ENCODE measurements at places on chromosomes 12 and 14. TPM values are rescaled to one million over a fixed set of nuclear protein-coding genes. Genes with fewer than 3 reads are reported as not detected.

- DNase-seq = no peak
These were observed 299.2 kb upstream of the FKBP4 start for GRCh38 chr12:2495417-2496112.

DNA sequence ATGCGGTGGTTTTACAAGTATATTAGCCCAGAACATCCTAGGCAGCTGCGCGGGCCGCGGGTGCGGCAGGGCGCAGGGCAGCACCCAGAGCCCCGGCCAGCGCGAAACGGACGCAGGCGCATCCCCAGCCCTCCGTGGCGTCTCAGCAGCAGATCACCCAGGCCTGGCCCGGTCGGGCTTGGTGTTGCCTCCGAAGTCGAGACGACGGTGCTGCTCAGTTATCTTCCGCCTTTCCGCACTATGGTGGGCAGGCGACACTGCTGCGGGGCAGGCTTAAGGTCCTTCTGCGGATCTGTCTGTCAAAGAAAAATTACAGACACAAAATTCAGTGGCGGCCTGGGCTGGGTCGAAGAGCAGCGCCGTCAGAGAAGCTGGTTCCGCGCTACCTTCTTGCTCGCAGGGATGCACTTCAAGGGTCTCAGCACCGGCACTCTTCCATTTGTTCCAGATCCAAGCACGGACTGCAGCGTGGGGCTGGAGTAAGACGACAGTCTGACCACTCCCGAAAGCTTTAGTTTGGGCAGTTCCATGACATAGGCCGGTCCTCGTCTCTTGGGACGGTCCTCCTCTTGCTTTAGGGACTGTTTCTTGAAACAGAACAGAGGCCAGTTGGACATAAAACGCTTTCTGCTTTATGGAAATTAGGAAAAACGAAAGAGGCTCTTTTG lies 75.8 kb downstream of the MOK start:
- DNase-seq = no peak

DNA sequence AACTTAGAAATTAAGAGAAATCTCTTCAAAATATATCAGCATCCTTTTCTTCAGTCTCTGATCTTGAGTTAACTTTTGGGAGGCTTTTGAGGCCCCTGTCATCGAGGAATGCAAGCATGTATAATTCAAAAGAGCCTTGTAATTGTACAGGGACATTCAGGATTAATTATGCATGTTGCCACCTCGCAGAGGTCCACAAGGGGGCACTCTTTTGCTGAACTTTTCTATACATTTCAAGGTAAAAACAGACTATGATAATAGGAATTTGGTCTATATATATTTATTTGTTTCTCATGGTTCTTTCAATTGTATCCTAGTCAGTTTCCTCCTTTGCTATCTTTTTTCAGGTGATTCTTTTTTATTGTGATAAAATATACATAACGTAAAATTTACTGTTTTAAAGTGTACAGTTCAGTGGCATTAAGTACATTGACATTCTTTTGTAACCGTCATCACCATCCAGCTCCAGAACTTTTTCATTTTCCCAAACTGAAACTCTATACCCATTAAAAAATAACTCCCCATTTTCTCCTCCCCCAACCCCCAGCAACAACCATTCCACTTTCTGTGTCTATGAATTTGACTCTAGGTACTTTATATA lies 47.0 kb upstream of the SLC2A13 start:
- DNase-seq = peak; percentile 49

GRCh38 chr14:104604458-104605449 lies at the start of gene TMEM179:
Gene TMEM179, minus strand, starts transcription at chr14:104604772. Its CDS starts 31 bp downstream, at chr14:104604741.
- peak; percentile 61 for DNase-seq

GRCh38 chr14:24313913-24314312 lies 2.6 kb downstream of the LTB4R start:
- DNase-seq = no peak

- DNase-seq = no peak
These were observed 4.4 kb upstream of the SMIM41 start for GRCh38 chr12:52074971-52075724.

DNA sequence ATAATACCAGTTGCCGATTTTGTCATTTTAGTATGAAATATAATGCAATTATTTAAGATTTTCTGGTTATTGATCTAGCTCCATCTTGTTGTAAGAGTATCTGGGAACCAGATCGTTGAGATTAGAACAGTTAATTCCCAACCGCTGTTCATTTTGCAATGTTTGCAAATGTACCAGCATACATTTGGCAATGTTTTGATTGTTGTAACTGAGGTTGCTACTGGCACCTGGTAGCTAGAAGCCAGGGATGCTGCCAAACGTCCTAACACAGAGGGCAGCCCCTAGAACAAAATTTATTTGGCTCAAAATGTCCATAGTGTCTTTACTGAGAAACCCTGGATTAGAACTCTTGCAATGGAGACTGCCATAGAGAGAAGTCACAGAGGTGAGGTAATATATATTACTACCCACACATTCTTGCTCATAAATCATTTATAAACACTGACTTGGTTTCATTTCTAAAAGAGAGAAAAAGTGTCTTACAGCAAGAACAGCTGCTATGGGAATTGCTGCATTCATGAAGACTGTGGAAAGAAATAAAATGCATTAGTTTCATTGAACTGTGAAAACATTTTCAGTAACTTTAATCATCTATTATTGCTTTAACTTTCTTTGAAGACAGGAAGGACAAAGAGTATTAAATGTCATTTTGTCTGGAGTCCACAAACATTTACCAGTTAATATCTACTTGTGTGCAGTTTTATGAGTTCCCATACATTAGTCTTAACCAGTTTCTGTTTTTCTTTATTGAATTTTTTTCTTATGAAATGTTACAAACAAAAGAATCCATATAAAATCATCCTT lies 46.2 kb downstream of the ABCC9 start:
- DNase-seq = no peak

- no peak for DNase-seq
These were observed 56.4 kb upstream of the USP44 start for GRCh38 chr12:95607642-95608041.

GRCh38 chr12:128047266-128048060 lies 219.5 kb upstream of the TMEM132C start:
- DNase-seq = no peak

DNA sequence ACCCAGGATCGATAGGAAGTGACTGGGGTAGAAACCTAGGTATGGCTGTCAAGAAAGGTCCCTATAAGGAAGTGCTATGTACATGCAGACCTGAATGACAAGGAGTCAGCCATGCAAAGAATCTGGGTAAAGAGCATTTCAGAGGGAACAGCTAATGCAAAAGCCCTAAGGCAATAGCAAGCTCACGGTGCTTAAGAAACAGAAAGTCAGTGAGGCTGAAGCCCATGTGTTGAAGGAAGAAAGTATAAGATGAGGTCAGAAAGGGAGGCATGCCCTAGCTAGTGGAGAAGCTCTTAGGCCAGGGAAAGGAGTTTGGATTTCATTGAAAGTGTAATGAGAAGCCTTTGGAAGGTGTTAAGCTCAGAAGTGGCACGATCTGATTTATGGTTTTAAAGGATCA lies 6.0 kb upstream of the ADCY6 start:
- no peak for DNase-seq

DNA sequence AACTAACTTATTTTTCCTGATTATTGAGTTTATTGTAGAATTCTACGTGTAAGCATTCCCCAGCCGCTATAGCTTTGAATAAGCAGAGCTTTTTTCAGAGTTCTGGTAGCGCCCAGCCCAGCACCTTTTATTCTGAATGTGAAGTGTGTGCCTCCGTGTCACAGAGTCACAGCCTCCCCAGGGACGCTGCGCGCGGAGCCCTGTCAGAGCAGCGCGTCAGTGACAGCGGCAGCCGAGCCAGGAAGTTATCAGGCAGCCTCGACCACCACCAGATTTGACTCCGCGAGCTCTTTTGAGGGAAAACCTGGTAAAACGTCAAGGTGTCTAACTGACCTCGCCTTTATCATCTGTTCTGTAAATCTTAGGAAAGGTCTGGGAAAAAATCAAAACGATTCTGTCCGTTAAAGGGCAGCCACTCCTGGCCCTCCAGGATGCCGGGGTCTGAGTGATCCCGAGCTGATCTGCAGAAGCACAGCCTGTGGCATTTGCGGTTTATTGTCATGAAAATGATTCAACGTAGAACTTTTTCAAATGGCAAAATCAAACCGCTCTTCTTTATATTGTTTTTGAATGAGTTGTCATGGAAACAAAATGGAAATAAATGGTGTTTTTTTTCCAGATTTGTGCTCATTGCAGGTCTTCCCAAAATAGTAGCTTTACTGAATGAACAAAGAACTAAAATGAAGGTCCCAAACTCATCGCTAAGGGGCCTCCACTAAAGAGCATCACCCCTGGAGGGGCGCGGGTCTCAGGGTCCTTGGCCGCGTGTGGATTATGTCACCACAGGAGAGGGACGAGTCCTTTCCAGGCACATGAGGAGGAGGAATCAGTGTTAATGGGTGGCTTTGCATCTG lies 43.1 kb upstream of the MMP17 start:
- DNase-seq = no peak

DNA sequence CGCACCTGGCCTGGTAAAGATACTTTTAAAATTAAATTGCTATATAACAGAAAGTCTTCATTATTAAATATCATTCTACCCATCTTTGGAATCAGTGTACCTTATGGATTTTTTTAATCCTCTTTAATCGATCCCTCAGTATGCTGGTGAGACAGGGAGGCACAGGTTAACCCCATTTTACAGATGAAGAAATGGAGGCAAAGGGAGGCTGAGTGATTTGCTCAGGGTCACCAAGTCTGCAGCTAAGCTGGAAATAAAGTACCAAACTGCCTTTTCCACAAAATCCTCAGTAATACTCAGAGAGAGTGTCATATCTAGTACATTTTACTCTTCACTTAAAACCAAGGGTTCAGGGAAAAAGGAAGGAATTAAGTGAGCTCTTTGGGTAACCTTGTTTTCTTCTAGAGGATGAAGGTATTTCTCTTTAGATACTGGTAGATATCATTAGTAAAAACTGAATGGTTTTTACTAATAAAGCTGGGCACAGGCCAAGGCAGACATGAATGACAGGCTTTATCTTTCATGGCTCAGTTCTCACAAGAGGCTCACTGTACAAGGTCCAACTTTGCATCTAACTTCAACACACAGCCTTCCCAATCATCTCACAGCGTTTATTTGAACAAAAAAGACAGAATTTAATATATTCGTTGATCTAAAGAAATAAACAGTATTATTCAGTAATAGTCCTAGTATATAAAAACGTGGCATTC lies 35.3 kb upstream of the TTC7B start:
- no peak for DNase-seq

- no peak for DNase-seq
These were observed 15.2 kb downstream of the SLC38A1 start for GRCh38 chr12:46253544-46254162.

GRCh38 chr12:116458492-116458891 lies 100.7 kb upstream of the MAP1LC3B2 start:
- DNase-seq = no peak

DNA sequence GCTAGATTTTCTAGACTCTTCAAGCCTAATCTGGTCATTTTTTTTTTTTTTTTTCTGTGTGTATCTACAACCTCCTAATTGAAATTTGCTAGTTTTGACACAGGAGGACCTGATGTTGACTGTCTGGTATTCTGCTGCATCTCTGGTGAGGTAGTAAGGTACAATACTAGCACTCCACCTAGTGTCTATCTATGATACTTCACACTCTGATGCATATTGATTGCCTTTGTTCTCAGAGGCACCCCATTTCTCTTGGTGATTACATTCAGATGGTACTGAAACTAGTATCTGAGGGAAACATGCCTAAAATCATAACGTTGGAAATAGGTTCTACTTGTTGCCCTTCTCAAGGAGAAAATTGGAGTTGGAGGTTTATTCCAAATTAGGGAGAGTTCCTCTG lies 930.5 kb upstream of the NOVA1 start:
- DNase-seq = peak; percentile 4

SENP1 gene
- polyA plus RNA-seq = 17.5 TPM

SLCO1B1 gene
- polyA plus RNA-seq = not detected

KRT85 gene
- not detected for polyA plus RNA-seq

STYK1 gene
- polyA plus RNA-seq = 0.65 TPM

EGLN3 gene
- 34.7 TPM for polyA plus RNA-seq

AHNAK2 gene
- 15.9 TPM for polyA plus RNA-seq

KRT83 gene
- polyA plus RNA-seq = not detected

Data from muscle of arm (tissue), 14 donors.